ENCODE measurements at places on chromosomes 6 and 20.

- DNase-seq: no peak
These were observed 705.9 kb downstream of the PTPRT start for GRCh38 chr20:42483730-42484303.

DNA sequence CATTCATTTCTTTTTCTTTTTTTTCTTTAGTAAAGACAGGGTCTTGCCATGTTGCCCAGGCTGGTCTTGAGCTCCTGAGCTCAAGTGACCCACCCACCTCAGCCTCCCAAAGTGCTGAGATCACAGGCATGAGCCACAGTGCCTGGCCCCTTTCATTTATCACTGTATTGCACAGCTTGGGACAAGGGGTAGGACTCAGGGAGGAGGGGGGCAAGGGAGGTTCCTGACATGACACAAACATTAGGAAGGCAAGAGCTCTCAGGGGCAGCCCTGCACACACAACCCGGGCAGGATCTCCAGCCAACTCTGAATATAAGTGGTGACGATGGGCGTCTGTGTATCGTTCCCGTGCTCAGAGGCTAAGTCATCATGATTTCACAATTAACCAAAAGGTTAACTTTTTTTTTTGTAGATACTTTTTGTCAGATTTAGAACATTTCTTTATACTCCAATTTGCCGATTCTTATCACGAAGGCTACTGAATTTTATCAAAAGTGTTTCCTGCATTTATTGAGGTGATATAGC is 19.9 kb downstream of the SLC2A4RG start:
- no peak for DNase-seq

DNA sequence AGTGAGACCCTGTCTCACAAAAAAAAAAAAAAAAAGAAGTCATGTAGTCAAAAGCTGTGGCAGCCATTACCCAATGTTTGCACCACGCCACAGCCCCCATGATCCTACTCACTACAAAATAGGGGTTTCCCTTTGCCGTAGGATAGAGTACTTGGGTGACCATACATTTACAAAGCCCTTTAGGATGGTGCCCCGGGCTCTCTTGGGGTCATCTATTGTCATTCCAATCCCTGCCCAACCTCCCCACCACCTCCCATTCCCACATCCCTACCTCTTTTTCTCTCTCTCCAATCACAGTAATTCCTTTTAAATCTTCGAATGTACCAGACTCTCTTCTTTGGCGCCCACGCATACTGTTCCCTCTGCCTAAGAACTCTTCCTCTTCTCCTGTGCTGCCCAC is 74.6 kb downstream of the KIAA0319 start:
- DNase-seq: no peak

DNA sequence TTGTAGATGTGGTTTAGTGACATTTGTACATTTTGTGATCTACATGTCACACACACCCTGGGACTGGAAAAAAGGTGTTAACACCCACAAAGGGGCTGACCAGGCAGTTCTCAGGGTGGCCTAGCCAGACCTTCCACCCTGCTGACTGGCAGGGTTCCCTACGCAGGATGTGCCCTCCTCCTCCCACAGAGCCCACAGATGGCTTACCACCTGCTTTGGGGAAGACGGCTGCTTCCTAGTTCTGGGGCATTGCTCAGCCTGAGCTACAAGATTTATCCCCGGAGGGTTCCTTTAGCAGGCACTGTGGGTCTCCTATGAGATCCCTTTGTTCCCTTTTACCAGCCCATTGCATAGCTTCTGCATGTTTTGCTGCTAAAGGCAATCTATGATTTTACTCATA is 35.1 kb downstream of the SNAP25 start:
- no peak for DNase-seq

DNA sequence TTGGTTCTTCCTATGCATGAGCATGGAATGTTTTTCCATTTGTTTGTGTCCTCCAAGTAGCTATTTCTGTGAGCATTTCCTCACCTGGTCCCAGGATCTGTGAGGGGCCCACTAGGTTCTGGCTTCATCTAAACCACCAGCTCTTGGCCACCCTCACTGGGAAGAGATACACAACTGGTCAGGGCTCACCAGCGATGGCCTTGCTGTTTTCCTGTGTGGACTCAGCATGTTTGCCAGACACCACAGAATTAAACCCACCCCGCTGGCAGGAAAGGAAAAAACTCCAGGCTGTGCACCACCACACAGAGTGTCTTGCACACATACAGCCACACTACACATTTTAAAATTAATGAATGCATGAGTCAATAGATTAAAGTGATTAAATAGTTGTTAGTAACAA is 65.1 kb upstream of the NXT1 start:
- no peak for DNase-seq

- DNase-seq: no peak
These were observed 150.0 kb upstream of the RIPOR2 start for GRCh38 chr6:25085756-25086155.

GRCh38 chr6:136566007-136566487 is 15.8 kb upstream of the MAP7 start:
- DNase-seq: no peak

- DNase-seq: no peak
These were observed 11.5 kb downstream of the TREML4 start for GRCh38 chr6:41239467-41240159.

DNA sequence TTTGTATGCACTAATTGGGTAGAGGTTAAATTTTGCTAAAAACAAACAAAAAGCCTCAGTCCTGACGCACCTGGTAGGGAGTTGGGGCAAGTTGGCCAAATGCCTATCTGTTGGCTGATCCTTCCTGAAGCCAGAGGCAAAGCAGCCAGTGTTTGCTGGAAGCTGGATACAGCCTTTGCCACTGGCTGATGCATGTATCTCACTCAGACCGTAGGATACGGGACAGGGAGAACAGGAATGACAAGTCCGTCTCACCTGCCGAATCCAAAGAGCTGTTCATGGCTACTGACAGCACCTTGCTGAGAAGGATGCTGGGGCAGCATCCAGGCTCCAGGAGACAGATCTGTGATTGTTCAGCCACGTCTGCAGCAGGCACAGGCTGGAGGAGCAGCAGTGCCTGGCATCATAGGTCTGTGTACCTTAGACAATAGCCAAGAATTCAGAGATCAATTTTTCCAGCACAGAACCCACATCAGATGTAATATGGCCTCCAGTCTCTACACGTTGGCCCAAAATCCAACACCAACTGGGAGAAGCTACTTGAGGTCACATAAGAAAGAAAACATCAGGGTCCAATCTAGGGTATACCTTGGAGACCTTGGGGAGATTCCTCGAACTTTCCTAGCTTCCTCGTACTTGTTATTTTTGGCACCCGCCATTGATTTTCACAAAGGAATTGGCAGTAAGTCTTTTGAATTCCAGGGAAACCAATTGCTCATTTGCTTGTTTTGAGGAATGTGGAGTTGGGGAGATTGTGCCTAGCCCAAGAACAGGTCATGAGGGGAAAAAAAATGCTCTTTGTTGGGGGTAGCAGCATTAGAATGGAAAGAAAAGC is 108.5 kb upstream of the ARMC2 start:
- DNase-seq: no peak

- DNase-seq: no peak
These were observed 190.3 kb upstream of the CDYL start for GRCh38 chr6:4585682-4586468.

GRCh38 chr6:4667591-4667990 is 108.6 kb upstream of the CDYL start:
- DNase-seq: no peak

DNA sequence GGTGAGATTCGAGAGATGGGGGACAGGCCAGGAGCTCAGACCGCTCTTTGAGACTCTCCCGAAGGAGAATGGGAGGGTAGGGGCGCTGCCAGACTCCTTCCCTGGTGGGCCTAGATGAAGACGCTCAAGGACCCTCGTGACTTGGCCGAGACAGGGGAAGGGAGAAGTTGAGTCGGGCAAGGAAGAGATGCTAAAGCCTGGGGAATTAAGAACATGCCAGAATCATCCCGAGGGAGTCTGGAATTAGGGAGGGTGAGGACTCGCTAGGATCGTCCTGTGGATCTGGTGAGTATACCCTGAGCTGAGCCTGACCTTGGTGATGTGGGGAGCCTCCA is 529 bp downstream of the UBE2C start:
- DNase-seq: no peak

- DNase-seq: no peak
These were observed 2.2 kb upstream of the STXBP5 start for GRCh38 chr6:147201885-147202515.
